WTC11 (cell line): ENCODE measurements at places on chromosomes 7 and 10.

GRCh38 chr7:91050677-91051076 lies 213.6 kb upstream of the FZD1 start:
- no peak for DNase-seq

DNA sequence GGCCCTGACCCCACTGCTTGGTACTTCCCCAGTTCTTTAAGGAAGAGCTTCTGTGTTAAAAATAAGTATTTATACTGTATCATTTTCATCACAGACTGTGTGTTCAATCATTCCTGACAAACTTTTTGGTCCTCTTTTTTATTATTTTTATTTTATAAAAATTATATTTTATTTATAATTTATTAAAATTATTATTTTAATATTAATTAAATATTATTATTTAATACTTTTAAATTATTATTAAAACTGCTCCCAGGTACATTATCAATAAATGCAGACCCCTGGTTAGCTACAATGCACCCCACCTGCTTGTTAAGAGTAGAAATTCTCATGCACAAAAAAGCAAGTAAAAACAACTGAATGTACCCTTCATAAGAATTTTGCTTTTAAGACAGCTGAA lies 172.0 kb downstream of the GLI3 start:
- DNase-seq, result no peak

DNA sequence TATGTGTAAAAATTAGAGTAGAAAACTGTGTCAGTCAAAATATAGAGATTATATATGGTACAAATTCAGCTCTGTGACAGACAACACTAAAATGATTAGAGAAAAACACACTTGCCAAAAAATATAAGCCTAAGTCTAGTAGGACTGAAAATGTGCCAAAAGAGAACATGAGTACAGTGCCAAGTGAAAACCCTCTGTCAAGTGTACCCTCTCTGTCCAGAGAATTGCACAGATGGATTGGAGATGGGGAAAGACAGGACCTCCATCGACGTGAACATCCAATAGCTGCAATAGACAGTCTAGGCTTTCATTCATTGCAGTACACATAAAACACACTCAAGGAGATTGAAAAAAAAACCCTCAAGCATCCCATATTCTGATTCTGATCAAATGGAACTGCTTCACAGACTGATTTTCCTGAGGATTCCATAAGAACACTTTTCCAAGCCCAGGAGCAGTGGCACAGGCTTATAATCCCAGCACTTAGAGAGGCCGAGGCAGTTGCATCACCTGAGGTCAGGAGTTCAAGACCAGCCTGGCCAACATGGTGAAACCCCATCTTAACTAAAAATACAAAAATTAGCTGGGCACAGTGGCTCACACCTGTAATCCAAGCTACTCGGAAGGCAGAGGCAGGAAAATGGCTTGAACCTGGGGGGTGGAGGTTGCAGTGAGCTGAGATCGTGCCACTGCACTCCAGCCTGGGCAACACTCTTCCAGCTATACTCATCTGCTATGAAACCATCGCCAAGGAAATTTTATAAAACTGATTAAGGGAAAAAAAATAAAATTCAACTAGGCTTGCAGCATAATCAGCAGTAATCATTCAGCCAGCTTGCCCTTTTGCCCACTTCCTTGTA lies 110.0 kb upstream of the TRIM24 start:
- no peak for DNase-seq

DNA sequence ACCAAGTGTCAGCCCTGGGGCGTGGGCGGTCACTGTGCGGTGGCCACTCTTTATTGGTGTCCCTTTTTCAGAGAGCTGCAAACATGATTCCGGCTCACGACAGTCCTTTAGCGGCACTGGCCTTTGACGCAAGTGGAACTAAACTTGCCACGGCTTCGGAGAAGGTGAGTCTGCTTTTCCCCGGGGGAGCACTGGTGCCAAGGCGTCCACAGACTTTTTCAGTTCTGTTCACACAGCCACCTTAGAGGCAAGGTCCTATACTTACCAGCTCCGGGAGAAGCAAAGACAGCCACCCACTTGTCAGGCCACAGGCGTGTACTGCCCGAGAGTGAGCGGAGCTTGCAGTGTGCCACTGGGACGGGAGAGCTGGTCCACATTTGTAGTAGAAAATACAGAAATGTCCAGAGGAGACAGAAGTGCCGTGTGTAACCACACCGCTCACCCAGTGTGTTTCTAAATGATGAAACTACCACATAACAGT lies 27.9 kb downstream of the WIPI2 start:
- no peak for DNase-seq

DNA sequence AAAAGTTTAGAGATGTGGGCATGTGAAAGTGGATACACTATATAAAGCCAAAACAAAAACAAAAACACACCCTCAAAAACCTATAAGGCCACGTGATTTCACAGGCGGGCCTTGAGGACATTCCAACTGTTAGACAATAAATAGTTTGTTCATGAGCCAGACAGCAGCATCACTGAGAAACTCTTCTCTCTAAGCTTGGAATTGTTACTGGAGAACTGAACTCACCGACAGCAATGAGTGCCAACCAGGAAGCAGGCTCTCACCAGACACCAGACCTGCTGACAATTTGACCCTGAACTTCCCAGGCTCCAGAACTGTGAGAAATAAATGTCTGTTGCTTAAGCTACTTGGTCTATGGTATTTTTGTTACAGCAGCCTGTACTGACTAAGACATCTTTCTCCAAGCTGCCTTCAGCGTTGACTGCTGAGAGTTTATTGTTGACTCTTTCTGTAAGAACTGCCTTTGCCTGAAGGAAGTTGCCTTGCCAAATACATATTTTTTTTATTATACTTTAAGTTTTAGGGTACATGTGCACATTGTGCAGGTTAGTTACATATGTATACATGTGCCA lies 107.5 kb downstream of the EPDR1 start:
- no peak for DNase-seq

GRCh38 chr10:8581521-8582225 lies 527.2 kb downstream of the GATA3 start:
- DNase-seq, result no peak

GRCh38 chr7:77393261-77393660 lies 22.9 kb downstream of the GSAP start:
- no peak for DNase-seq
